SHP77 (cell line): ENCODE measurements at places on chromosomes 12 and 14.

GRCh38 chr12:28108599-28108998 is 81.7 kb upstream of the CCDC91 start:
- no peak for DNase-seq

DNA sequence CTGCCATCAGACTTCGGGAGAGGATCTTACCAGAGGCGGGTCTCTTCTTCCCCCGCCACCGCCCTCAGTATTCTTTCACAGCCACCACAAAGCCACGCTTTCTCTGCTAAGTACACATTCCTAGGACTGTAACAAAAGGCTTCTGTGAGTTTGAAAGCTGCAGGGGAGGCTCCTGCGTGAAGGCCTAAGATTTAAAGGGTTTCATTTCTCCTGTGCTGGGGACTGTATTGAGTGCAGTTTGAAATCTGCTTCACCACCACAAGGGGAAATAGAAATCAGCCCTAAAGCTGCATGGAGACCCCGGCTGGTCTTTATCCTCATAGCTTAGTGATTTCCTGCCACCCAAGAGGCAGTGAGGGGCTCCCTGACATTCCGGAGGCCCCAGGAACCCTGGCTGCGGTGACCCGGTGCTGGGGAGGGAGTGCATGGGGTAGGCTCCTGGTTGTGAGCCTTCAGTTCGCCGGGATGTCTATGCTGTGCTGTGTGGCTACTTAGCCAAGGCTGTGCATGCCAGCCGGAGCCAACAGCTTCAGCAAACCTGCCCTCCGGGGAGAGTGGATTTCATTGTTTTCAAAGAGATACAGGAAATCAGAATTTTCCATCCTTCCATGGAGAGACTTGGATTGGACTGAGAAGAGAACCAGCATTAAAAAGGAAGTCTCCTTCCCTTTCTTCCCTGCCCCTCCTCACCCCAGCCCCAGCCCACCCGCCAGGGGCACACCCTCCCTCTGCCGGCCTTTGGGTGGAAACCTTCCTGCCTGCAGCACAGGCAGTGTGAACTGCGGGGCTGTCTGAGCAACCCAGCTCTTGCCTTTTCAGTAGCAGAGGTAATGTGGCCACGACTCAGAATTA is 163.3 kb downstream of the ETV6 start:
- DNase-seq, result peak; percentile 38

DNA sequence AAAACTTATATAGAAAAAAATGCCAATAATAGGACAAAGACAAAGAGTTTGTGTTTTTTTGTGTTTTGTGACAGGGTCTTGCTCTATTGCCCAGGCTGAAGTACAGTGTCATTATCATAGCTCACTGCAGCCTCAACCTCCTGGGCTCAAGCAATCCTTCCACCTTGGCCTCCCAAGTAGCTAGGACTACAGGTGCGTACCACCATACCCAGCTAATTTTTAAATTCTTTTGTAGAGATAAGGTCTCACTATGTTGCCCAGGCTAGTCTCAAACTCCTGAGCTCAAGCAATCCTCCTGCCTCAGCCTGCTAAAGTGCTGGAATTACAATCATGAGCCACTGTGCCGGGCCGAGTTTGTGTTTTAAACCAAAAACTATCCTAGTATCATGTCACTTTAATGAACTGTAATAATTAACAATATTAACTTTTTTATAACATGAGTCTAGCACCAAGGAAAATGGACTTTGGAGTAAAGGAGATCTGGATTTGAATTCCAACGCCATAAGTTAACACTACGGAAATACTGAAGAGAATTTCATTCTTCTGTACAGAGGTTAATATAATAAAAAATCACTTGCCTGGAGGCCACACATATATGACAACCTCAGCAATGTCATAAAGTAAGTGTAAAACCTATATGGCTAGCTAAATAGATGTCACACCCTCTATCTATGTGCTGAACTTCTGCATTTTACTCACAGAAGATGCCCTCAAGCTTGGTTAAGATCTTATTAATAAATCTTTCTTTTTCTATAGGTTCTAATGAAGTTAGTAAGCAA is 53.2 kb downstream of the EPS8 start:
- DNase-seq, result no peak

GRCh38 chr14:58865514-58866281 is 227.9 kb downstream of the DACT1 start:
- no peak for DNase-seq

GRCh38 chr14:26934151-26934550 is 336.3 kb upstream of the NOVA1 start:
- DNase-seq, result no peak

- no peak for DNase-seq
Measured at GRCh38 chr12:68675101-68675842, 11.5 kb upstream of the NUP107 start.

DNA sequence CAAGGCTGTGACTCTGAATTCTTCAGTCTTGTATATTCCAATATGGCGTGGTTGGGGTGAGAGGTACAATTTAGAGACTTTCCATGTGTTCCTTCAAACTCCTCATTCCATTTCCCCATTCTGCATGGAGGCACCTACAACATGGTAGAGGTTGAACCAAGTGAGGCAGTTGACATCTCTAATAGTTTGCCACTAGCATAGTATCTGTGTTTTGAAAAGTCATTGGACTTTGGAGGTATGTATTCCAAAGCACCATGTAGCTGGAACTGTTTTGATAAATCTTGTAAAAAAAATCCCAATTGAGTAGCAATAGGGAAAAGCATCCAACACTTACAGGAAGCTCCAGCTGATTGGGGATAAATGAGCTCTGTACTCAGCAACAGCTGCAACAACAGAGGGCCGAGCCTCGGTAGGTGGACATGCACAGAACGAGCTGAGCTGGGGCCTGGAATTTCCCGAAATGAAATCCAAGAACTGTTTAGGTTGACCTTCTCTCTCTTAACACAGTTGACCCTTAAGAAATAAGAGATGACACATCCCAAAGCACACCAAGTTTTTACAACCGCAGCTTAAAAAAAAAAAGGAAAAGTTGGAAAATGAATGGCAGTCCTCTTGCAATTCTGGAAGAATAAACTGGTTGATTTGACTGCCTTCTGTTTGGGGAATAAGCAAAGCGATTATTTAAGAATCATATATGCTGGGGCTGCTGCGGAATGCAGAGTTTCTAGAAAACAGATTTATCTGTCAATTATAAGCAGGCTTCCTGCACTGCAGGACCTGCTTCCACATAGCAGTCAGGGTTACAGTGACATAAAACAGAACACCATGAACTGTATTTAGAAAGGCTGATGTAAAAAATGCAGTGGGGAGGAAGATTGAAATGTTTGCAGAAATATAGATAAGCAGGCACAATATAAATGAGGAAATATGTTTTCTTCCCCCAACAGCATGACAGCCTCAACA is 194.6 kb upstream of the KRR1 start:
- peak; percentile 92 for DNase-seq

DNA sequence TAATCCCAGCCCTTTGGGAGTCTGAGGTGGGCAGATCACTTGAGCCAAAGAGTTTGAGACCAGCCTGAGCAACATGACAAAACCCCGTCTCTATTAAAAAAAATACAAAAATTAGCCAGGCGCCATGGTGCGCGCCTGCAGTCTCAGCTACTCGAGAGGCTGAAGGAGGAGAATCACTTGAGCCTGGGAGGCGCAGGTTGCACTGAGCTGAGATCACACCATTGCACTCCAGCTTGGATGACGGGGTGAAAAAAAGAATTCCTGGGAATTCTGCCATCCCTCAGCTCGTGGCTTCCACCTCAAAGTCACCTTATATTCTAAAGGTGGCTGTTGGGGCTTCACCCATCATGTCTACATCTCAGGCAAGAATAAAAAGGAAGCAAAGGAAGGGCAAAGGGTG is 12.9 kb downstream of the BCL2L14 start:
- no peak for DNase-seq

DNA sequence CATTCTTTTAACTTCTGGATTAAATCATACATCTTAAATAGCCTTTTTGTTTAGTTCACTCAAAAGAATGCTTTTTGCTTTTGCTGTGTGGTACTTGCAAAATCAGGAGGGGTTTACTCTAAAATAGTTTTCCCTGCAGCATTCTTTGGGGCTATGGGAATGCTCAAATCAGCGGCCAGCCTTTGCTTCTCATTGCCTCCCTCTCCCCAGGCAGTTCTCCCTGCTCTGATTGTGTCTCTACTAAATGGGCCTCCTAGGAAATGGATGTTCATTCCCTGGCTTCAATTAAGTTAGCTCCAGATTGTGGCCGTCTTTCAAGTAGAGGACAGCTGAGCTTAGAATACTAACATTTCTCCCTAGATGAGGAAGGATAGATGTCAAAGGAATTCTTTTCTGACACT is 4.4 kb downstream of the TULP3 start:
- no peak for DNase-seq

GRCh38 chr14:35503646-35504045 is 30.3 kb upstream of the INSM2 start:
- no peak for DNase-seq

GRCh38 chr12:81610955-81611889 is 147.9 kb downstream of the PPFIA2 start:
- peak; percentile 11 for DNase-seq

DNA sequence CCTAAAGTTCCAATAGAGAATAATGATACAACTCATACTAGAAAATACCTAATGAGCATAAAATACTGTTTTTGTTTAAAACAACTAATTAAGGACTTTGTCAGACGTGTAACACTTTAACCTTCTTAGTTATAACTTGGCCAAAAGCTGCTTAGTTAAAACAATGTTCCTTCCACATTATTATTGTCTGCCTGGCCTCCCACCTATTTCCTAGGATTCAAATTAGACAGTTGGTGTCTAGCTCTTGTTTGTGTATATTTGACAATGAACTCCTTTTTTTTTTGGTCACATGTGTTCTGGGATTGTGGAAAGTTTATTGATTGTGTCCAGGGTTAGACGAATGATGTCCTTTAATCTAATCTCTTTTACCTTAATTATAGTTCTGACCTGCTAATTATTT is 67.6 kb upstream of the PSMA6 start:
- DNase-seq, result no peak

- DNase-seq, result no peak
Measured at GRCh38 chr12:12441429-12441807, 84.5 kb downstream of the BORCS5 start.

DNA sequence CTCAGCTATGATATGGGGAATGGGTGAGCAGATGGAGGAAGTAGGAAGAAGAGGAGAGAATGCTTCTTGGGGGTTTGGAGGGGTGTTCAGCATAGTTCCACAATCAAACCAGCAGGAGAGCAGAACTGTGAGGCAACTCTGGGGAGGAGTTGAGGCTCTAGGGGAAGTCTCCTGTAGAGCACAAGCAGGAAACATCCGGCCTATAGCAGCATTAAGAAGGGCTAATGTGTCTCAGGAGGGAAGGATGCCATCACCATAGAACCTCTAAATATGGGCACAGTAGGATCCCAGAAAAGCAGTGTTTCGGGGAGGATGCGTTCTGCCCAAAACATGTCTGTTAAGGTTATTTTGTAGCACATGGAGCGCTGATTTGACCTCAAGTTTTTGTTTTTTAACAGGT is 8.4 kb upstream of the SALL2 start:
- no peak for DNase-seq

- no peak for DNase-seq
Measured at GRCh38 chr12:51942501-51943000, 8.9 kb upstream of the ACVR1B start.

DNA sequence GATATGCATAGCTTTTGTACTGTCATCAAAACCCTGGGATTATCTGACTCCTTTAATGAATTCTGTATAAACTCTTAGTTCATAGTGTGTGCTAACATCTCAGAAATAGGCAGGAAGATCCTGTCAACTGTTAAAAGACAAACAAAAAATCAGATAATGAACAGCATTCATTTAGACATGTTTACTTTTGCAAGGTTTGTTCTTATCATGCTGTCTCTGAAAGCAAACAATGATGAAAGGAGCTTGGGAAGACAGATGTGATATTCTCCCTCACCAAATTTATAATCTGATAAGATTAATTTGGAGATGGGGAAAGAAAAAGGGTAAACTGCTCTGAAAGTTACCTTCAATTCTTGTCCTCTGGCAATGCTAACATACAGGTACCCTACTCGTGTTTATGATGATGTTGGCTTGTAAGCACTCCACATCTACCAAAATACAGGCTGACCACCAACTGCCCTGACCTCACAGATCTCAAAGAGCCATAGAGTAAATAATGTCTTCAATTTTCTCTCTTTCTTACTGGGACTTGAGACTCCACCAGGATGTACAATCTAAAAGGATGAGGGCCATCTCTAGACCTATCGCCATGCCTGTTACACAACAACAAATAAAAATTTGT is 233.8 kb downstream of the SSPN start:
- DNase-seq, result no peak

- DNase-seq, result no peak
Measured at GRCh38 chr12:114746297-114747011, 62.5 kb upstream of the TBX3 start.

DNA sequence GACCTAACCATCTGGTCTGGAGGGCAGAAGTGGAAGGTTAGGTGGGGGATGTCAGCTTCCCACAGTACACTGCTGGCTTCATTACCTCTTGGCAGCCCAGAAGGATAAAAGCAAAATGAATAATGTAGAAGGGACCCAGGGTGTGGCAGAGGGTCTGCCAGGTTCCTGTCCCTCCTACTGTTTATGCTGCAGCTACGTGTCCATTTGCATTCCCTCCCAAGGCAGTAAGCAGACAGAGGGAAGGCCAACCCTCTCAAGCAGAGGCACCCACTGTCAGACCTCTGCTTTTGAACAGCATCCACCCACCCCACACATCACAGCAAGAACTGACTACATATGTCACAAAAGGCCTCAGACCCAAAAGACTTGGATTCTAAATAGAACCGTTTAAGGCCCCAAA is 19.4 kb downstream of the MAX start:
- DNase-seq, result no peak

GRCh38 chr12:101779200-101779599 is 39.9 kb upstream of the SYCP3 start:
- no peak for DNase-seq

GRCh38 chr12:69469854-69470188 is 367 bp upstream of the FRS2 start:
- DNase-seq, result no peak

DNA sequence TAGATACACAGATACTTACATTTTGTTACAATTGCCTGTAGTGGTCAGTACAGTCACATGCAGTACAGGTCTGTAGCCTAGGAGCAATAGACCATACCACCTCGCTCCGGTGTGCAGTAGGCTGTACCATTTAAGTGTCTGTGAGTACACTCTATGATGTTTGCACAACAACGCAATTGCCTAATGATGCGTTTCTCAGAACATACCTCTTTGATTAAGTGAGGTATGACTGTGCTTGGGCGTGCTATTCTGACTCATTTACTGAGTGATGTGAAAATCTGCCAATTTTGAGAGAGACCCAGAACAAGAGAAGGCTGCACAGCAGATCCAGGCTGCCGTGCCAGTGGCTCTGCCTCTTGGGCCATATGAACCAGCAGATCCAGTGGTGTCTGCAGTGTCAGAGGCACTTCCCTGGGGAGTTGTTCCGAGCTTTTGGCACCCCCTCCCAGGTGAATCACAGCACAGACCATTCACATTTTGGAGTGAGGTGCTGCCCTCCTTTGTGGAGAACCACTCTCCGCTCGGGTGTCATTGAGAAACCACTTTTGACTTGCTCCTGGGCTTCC is 20.4 kb downstream of the DLK1 start:
- peak; percentile 34 for DNase-seq

DNA sequence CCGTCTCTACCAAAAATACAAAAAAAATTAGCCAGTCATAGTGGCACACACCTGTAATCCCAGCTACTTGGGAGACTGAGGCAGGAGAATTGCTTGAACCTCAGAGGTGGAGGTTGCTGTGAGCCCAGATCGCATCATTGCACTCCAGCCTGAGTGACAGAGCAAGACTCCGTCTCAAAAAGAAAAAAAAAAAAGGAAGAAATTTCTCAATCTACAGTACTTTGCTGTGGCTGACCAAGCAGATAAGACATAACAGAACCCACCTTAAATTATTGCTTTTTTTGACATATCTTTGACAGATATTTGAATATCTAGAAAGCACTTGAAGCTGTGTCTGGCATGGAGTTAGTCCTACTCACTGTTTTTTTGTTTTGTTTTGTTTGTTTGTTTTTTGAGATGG is 34.9 kb upstream of the HNF1A start:
- no peak for DNase-seq
